ENCODE measurements at places on chromosomes 6 and 20.

DNA sequence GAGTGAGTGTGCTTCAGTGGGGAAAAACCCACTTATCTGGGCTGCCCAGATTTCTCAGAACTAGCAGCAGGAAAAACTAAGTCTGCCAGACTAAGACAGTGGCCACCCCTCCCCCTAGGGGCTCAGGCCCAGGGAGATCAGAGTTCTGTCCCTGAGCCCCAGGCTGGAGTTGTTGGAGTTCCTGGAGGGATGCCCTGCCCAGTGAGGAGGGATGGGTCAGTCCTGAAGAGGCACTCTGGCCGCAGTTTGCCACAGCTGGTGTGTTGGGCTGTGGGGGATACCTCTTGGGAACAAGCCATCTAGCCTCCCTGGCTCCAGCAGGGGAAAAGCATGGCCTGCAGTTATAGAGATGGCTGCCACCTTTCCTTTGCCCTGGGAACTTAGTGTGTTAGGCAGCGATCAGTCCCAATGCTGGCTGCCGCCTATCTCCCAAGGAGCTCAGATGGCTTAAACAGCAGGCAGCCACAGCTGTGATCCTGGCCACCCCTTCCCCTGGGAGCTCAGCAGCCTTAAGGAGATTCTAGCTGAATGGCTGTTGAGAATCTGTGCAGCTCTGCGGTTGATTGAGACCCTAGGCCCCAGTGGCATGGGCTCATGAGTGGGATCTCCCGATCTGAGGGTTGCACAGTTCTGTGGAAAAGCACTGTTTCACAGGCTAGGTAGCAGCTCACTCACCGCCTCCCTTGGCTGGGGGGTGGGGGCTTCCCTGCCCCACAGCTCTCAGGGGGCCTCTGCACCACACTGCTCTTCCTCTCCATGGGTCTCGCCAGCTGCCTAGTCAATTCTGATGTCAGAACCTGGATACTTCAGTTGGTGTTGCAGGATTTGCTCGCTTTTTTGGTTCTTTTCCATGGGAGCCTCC, 13.2 kb downstream of the SIRPG start:
- DNase-seq = no peak

DNA sequence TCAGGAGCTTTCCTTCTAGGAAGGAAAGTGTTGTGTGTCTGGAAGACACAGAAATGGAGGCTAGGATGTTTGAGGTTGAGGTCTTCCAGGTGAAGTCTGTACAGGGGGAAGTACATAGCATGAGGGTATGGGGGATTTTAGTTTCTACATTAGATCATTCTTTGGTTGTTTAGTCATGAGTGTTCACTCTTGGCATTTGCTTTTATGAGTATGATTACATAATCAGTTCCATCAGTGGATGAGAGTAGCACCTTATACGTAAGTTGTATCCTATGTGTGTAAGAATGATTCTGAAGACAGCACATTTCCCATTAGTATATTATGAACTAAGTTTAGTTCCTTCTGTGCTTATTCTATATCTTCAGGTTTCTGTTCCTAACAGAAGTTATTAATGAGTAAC, 1.9 kb downstream of the CDYL start:
- DNase-seq = no peak

DNA sequence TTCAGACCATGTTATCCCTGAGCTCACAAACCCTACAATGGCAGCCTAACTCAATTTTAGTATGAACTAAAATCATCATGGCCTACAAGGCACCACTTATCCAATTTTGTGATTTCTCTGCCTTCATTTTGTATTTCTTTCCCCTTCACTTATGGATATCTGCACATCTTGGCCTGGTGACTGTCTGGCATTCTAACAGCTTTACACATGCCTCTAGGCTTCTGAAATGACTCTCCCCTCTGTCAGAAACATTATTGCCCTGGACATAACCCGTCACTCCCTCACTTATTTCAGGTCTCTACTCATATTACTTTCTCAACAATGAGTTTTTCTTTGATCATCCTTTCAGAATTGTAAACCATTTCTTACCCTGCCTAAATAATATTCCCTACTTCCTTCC, 89.2 kb upstream of the THEMIS start:
- no peak for DNase-seq

- DNase-seq = peak; percentile 53
Measured at GRCh38 chr20:49713753-49714712, at the start of gene B4GALT5. Gene B4GALT5, minus strand, starts transcription at chr20:49713878. Its CDS starts 188 bp downstream, at chr20:49713690.

DNA sequence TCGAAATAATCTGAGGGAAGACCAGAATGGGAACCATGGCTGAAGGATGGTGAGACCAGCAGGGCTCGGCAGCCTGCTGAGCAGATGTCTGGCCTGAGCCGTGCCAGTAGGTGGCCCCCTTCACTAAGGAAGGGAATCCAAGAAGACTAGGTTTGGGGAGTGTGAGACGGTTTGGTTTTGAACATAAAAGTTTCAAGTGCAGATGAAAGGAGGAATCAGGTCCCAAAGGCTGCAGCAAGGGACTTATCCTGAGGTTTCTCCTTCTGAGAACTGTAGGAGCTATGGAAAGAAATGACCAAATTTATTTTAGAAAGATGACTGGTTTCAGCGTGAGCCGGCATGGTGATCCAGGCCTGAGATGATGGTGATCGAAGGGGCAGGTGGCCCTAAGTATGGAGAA, 4.6 kb upstream of the OSER1 start:
- peak; percentile 60 for DNase-seq

- DNase-seq = no peak
Measured at GRCh38 chr20:31638317-31638716, 605 bp downstream of the COX4I2 start.

DNA sequence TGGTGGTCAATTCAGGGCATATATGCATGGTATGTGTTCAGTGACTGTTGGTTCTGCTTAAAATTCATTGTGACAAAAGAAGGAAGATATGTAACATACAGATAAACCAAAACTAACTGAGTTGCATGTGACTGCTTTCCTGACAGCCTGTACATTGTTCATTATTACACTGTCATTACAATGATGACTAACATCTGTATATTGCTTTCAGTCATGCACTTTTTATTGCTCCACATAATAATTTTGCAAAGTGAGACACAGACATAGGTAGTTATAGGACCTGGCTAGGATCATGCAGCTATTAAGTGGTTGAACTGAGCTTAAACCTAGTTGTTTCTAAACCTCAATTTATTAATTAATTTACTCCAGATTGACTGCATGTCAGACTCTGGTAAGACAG, 703.2 kb downstream of the HDGFL1 start:
- DNase-seq = no peak

DNA sequence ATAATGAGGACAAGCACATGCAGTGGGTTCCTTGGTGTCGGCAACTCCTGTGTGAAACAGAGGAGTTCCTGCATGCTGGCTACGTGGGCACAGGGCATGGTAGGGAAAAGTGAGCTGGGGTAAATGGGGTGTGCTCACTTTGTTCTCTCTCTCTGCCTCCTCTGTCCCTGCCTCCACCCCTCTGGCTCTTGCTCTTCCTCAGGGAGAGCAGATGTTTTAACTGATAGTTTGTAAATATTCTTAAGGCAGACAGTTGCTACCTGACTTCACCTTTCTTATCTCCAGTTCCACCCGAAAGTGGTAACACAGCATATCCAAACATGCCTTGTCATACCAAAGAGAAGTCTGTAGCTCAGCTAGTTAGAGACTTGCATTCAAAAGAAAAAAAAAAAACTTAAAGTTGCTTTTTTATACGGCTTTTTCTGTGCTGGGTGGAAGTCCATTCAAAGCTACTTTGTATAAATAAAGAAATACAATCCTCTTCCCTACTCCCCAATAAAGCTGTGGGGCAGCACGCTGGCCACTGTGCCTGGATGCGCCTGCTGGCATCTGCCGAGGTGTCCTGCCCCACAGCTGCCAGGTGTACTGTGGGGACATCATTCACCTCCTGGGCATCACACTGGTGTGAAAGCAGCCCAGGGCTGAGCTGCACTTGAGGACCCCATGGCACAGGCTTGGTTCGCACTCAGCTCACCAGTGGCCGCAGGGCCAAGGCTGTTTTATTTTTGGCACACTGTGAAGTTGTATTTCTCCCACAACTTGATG, 93.6 kb downstream of the FOXC1 start:
- DNase-seq = no peak

- no peak for DNase-seq
Measured at GRCh38 chr20:62288535-62289105, 14.2 kb upstream of the ADRM1 start.

DNA sequence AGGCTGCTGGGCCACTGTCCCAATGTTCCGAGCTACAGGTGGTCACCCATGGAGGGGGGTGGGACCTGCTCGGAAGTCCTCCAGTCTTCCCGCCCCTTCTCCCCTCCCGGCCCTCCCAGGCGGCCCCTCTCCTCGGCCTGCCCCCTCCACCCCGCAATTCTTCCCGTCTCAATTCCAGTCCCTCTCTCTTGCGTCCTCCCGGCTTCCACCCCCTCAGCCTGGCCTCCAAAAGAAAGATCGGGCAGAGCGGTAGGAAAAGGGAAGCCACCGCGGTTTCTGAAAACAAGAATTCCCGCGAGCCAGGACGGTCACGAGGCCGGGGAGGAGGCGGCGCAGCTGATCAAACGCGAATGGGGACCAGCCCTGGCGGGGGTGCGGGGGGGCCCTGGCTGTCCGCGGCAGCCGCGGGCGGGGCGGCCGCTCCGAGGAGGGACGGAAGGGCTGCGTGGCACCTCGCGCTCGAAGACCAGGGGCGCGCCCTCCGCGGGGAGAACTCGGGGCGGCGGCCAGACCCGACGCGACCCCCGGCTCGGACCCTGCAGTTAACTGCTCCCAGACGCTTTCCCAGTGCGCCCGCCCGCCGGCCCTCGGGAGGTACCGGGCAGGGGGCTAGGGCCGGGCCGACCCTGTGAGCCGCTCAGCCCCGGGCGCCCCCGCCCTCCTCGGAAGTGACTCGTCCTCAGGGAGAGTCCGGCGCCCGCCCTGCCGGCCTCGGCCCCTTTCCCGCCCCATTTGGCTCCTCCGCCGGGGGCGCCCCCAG, 1.0 kb downstream of the PXDC1 start:
- DNase-seq = no peak

DNA sequence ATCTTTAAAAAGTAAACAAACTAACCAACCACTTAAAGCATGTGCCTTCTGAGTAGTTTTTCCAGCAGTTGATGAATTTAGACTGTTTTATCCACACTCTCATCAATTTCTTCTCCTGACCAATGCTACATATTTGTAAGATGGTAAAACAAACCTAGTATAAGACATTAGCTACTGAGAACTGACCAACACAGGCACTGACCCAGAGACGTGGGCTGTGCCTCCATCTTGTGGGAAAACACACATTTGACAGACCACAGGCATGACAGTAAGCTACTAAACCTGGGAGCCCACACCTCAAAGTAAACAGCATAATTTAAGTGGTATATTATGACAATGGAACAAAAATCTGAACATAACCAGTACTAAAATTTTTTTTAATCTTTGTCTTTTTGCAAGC, 121.4 kb upstream of the NRSN1 start:
- DNase-seq = no peak

GRCh38 chr20:57809661-57810172, 99.9 kb upstream of the PMEPA1 start:
- DNase-seq = no peak

All from stimulated activated CD4-positive, alpha-beta T cell treated with anti-CD3 and anti-CD28 coated beads, Interleukin-4, amount 100 ng/mL, for 48 hours (primary cell).